OCI-LY7 (cell line): ENCODE measurements at places on chromosomes 2 and 18.
A peak's percentile ranks its signal among the peaks of the same experiment; 100 is the strongest.

DNA sequence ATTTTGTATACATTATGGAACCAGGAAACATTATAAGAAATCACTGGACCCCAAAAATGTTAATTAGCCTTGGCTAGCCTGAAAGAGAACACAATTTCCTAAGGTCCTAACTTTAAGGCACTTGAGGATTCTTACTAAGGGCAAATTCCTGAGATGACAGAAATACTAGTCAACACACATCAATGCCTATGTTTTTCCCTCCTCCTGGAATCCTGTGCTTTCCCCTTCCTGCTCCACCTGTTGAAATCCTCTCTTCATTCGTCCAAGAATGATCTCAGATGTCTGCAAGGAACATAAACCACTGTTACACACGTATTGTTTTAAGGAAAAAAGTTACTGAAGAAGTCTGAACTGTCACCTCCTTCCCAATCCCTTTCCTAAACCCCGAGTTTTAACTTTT, 21.2 kb upstream of the DARS1 start:
- DNase-seq: no peak

DNA sequence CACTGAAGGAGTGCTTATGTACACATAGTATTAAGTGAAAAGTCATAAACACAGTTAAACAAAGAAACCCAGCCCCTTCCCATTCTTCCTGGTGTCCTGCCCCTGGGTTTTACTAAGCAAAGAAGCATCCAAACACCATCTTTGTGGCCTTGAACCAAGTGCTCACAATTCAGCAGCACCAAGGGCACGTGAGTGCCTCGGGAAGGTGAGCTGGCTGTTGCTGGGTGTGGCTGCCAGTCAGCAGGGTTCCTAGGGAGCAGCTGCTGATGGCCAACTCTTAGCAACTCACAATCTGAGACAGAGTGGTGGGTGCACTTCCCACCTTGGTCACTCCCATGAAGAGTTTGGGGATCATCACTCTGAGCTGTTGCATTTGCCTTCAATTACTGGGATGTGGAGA, 97.7 kb upstream of the PGAP1 start:
- DNase-seq: no peak

GRCh38 chr2:172084645-172085459, 455 bp upstream of the DLX1 start:
- peak; percentile 77 for DNase-seq

GRCh38 chr2:111207851-111208250, 87.1 kb downstream of the BCL2L11 start:
- no peak for DNase-seq

- peak; percentile 66 for DNase-seq
Measured at GRCh38 chr2:52264488-52264887, 1232.6 kb upstream of the NRXN1 start.

DNA sequence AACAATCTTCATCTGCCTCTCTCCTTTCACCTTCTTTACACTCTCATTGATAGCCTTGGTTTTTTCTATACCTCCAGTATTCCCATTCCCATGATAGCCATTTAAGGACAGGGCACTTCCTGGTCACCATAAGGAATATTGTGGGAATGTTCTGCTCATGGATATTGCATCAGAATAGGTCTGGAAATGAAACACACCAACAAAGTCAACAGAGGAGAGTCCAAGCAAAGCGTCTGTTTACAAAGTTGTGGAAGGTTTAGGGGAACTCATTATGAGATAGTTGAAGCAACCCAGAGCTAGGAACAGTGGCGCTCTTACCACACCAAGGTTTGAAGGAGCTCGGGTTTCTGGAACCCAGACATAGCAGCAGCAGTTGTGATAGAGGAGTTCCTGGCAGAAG, 150.3 kb upstream of the TNP1 start:
- no peak for DNase-seq

GRCh38 chr2:11904029-11904428, 157.6 kb downstream of the LPIN1 start:
- DNase-seq: peak; percentile 61

- DNase-seq: no peak
Measured at GRCh38 chr2:220552790-220553535, 925.5 kb downstream of the SLC4A3 start.

- DNase-seq: peak; percentile 28
Measured at GRCh38 chr18:49177071-49177470, 226.3 kb upstream of the SMAD7 start.

GRCh38 chr2:141856215-141856919, 274.4 kb downstream of the LRP1B start:
- DNase-seq: no peak

- no peak for DNase-seq
Measured at GRCh38 chr2:127968610-127969339, 59.1 kb downstream of the SAP130 start.

GRCh38 chr2:69789175-69789721, 40.2 kb upstream of the GMCL1 start:
- DNase-seq: peak; percentile 11

- DNase-seq: no peak
Measured at GRCh38 chr2:168850846-168851245, 39.4 kb downstream of the SPC25 start.

DNA sequence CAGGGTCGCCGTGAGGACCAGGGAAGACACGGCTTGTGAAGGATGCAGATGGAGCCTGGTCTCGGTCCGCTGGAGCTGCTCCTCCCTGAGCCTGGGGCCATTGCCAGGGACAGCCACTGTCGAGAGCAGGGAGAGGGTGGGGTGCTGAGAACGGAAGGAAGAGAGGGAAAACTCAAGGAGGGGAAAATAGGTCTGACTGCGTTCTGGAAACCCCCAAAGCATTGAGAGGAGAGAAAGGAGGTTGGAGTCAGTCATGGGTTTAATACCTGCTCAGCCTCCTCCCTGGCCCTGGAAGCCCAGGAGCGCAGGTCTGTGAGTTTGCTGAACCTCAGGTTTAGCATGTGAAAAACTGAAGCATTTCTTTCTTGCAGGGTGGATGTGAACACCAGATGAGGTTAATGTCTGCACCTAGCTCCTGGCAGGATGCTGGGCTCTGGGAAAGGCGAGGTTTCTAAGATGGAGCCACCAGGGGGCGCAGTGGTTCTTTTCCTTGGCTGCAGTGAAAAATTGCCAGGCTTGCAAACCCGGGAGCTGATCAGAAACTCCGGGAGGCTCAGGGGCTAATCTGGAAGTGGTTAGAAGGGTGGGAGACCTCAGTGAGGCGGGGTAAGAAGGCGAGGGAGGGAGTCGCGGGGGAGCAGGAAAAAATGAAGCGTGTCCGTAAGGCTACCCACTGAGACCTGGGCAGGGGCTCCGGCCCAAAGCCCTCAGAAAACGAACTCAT, 33.6 kb upstream of the RNF149 start:
- DNase-seq: peak; percentile 57

- no peak for DNase-seq
Measured at GRCh38 chr18:36303211-36303844, 5.8 kb downstream of the FHOD3 start.

DNA sequence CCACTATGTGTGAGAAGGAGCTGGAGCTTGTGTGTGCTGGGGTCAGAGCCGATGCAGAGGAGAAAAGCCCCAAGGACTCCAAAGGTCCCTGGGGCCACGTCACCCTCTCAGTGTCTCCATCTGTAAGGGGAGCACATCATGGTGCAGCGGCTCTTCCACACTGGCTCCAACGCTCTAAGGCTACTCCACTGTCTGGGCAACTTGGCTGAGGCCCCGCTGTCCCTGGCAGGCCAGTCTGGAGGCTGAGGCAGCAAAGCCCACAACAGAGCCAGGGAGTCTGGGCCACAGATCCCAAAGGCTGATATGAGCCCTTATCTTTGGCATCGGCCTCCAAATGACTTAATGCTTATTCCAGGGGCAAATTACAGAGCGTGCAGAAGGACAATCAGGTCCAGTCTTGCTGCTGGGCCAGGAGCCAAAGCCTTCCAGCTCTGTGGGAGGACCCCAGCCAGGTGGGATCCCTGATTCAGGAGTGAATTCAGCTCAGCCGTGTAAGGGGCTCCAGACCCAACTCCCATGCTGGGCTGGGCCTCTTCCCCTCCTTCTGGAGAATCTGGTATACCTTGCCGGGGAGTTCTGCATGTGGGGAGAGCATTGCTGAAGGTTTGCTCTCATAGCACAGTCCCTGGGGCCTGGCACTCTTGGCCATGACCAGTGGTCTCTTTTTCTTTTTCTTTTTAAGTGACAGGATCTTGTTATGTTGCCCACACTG, 1.8 kb upstream of the DUSP2 start:
- DNase-seq: no peak

GRCh38 chr2:42196403-42197267, 27.5 kb downstream of the EML4 start:
- peak; percentile 70 for DNase-seq

- peak; percentile 51 for DNase-seq
Measured at GRCh38 chr2:230713331-230714135, 891 bp downstream of the CAB39 start.

- DNase-seq: no peak
Measured at GRCh38 chr2:241559323-241560161, 997 bp downstream of the BOK start.

GRCh38 chr2:100812116-100812515, 7.8 kb upstream of the NPAS2 start:
- no peak for DNase-seq

DNA sequence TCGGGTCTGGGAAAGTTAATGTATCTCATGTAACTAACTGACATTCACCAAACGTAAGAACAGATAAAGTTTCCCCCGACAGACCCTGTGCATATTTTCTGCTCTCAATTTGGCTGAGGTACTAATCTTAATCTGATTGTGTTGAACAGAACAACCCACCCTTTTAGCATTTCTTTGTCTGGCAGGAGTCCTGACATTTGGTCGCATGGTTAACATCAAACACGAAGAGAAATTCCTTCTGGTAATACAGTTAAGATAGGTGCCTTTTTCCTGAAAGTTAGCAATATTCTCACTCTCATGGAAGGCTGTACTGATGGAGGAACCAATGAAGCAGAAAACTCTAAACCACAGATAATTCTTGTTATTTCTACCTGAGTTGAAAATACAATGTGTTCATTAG, 520.8 kb downstream of the PARD3B start:
- DNase-seq: no peak

DNA sequence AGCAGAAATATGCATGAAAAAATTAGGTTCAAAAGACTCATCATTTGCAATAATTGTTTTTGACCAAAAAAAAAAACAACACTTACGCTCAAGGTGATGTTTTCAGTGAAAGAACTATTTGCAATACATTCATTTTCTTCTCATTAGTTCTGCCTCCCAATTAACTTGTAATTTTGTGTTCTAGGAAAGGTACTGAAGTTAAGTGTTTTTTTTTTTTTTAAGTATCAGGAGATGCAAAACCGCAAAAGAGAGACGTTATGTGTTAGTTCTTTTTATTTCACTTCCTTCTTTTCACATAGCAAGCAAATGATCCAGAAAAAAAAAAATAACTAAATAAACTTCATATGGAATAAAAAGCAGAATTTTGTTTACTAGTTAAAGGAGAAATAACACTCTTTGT, 735.2 kb upstream of the GCFC2 start:
- DNase-seq: no peak

DNA sequence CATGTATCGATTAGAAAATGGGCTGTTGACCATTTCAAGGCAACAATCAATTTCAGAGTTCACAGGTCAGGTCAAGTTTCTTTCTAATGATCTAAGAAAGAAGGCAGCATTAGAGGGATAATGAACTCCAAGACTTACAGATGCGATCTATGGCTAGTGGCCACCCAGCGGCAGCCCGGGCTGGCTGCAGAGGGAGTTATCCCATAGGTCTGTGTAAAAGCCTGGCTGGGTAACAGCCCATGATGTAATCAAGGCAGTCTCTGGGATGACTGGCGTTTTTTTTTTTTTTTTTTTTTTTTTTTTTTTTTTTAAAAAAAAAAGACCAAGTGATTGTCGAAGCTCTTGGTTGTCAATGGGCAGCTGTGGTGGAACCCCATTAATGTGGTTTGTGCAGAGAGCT, 171.1 kb upstream of the SKOR2 start:
- DNase-seq: no peak

- DNase-seq: no peak
Measured at GRCh38 chr18:11005528-11005927, 143.8 kb downstream of the PIEZO2 start.

GRCh38 chr2:109582928-109583895, 30.6 kb downstream of the SEPTIN10 start:
- DNase-seq: no peak

DNA sequence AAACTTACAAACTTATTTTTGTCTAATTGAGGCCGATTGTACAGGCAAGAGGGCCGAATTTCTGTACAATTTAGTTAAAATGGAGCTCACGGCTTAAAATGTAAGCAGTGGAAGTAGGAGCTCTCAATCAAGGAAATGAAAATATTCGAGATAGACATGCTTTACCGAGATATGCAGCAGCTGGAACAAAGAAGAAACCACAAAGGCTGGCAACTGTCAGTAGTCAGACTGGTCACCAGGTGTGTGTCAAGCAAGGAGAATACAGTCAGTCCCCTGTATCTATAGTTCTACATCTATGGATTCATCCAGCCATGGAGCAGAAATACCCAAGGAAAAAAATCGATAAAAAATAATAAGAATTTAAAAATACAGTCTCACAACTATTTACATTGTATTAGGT, 122.6 kb downstream of the WDSUB1 start:
- no peak for DNase-seq

DNA sequence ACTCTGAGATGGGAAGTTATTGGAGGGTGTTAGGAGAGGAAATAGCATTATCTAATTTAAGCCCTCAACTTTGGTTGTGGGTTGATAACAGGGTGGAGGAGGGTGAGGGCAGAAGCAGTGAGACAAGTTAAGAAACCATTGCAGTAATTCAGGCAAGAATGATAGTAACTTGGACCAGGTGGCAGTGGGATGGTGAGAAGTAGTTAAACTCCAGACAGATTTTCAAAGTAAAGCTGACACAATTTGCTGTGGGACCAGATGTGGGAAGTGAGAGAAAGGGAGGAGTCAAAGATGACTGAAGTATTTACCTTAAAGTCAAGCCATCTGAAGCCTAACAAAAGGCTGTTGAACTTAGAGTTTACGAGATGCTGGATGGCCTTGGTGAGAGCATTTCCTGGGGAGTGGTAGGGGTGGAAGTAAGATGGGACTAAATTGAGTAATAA, 163.2 kb upstream of the KLF7 start:
- DNase-seq: no peak

- DNase-seq: peak; percentile 22
Measured at GRCh38 chr2:222730366-222730999, 59.0 kb downstream of the MOGAT1 start.

GRCh38 chr2:183255411-183255810, 131.2 kb downstream of the NUP35 start:
- no peak for DNase-seq

DNA sequence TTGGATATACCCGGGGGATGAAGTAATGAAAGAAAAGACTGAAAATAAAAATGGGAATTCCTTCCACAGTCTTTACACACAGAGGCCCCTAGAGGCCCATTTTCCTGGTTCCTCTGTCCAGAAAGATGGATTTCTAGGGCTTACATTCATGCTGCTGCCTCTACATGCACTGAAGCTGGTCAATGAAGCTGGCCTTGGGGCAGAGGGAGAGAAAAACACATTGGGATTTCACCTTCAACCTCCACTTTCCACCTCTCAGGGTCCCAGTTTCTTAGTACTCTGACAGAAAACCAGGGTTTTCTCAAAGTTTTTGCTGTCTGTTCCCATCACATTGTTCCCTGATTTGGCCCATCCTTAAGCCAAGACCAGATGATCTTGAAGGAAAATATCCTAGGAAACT, 154.6 kb upstream of the ZSWIM2 start:
- DNase-seq: no peak
